Activated naive CD4-positive, alpha-beta T cell treated with anti-CD3 and anti-CD28 coated beads for 36 hours (primary cell): ENCODE measurements at places on chromosomes 5 and 9. TPM values are rescaled to one million over a fixed set of nuclear protein-coding genes. Genes with fewer than 3 reads are reported as not detected.

DNA sequence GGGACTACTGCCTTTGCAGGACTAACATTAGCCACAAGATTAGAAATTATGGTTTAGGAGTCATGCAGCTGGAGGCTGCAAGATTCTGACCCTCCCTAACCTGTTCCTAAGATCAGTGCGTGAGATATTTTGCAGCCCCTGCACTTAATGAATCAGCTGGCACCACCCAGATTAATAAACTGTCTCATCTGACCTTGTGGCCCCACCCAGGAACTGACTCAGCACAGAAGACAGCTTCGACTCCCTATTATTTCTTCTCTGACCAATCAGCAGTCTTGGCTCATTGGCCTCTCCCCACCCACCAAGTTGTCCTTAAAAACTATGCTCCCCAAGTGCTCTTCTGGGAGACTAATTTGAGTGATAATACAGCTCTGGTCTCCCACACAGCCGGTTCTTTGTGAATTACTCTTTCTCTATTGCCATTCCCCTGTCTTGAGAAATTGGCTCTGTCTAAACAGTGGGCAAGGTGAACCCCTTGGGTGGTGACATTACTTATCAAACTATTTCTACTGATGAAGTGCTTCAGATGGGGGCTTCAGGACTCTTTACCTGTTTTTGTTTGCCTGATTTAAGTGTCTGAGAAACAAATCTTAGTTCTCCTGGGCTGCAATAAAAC is 17.0 kb downstream of the CTSL start:
- no peak overlapping the region for H3K4me3 ChIP-seq
- H3K36me3 ChIP-seq: peaks cover 2% of the 10 kb centered on the region
- no peak overlapping the region for H3K27ac ChIP-seq
- peaks cover 10% of the 10 kb centered on the region for H3K4me1 ChIP-seq

DNA sequence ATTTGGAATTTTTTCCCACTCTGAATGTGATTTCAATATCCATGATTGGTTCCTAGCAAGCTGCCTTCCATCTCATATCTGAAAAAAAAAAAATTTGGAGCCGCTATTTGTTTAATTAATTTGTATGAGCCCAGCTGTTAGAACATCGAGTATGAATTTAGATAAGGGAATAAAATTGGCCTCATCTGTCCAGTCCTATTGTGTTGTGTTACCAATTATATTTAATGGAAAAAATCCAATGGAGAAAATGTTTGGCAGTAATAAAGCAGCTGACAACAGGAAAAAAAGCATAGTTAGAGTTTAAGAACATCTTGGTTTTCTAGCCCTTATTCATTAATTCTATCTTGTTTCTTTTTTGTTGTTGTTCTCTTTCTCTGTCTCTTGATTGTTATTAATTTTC is 735.6 kb upstream of the RIOK2 start:
- no peaks in the 10 kb centered on the region for H3K36me3 ChIP-seq
- H3K27me3 ChIP-seq: peaks cover 2% of the 10 kb centered on the region
- no peaks in the 10 kb centered on the region for H3K4me1 ChIP-seq
- no peak overlapping the region for H3K27ac ChIP-seq
- no peak for DNase-seq

DNA sequence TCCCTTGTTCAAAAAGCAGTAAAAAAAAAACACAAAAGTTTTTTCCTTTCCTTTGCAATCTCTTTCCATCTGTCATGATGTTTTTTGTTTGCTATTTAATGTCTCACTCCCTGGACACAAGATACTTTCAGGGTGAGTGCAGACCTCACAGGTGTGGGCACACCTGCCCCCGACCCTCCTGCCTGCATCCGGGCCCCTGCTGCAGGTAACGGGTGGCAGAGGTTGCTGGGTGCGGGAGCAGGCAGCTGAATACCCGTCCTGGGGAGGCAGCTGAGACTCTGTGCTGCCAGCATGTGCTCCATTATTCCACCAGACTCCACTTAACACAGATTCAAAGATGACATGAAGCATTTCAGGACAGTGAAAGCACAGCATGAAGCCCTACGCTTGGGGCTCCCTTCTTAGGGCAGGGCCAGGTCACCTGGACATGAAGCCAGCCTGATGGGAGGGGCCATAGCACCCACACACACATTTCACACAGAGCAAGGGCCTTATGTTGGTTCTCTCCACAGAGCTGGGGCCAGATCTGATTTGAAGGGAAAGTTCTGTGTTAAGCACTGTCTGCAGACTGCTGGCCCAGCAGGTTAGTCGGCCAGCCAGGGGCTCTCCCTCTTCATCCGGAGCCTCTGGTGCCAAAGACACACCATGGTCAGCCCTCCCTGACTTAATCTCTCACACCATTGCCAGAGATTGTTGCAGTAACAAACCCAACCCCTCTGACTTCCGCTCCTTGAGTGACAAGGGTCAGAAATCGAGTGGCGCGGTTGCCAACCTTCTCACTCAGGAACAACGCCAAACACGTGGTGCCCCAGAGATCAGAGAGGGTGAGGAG is 13.0 kb downstream of the NEK6 start:
- H3K36me3 ChIP-seq: no peaks in the 10 kb centered on the region
- H3K27me3 ChIP-seq: no peaks in the 10 kb centered on the region
- no peaks in the 10 kb centered on the region for H3K4me1 ChIP-seq

- no peak for DNase-seq
- no peaks in the 10 kb centered on the region for H3K36me3 ChIP-seq
- no peak overlapping the region for H3K4me3 ChIP-seq
- H3K27ac ChIP-seq: no peak overlapping the region
- H3K27me3 ChIP-seq: peaks cover 3% of the 10 kb centered on the region
Measured at GRCh38 chr9:128215491-128216409, 12.6 kb downstream of the DNM1 start.

WNT8A gene
- not detected for total RNA-seq

CCL28 gene
- 5.4 TPM for total RNA-seq

NUTM2F gene
- total RNA-seq: not detected

ABLIM3 gene
- total RNA-seq: not detected

PCDHGA5 gene
- not detected for total RNA-seq

NEURL1B gene
- 0.64 TPM for total RNA-seq
